Right hindlimb (tissue), 1 donor: ENCODE measurements at places on chromosomes 11 and 22.

GRCh38 chr22:27336151-27337090, 465.1 kb downstream of the MN1 start:
- DNase-seq = no peak

DNA sequence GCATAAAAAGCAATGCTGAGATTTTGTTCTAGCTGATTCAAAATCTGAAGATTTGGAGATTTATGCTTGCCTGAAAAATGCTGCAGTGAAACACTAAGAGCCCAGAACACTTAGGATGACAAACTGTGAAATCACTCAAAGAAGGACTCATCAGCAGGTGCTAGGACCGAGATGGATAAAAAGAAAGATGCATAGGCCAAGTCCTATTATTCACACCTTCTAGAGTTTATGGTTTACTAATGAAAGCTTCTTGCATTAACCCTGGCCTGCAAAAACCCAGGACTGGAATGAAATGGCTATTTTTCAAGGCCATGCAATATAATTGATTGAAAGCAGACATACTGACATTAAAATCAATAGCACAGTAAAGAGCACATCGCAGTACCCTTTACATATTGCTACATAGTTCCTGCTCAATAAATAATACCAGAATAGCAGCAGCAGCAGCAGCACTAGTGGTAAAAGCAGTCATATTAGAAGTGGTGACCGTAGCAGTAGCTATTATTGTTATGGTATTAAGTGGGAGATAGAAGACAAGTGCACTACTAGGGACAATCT, 161.7 kb downstream of the RAB38 start:
- no peak for DNase-seq

DNA sequence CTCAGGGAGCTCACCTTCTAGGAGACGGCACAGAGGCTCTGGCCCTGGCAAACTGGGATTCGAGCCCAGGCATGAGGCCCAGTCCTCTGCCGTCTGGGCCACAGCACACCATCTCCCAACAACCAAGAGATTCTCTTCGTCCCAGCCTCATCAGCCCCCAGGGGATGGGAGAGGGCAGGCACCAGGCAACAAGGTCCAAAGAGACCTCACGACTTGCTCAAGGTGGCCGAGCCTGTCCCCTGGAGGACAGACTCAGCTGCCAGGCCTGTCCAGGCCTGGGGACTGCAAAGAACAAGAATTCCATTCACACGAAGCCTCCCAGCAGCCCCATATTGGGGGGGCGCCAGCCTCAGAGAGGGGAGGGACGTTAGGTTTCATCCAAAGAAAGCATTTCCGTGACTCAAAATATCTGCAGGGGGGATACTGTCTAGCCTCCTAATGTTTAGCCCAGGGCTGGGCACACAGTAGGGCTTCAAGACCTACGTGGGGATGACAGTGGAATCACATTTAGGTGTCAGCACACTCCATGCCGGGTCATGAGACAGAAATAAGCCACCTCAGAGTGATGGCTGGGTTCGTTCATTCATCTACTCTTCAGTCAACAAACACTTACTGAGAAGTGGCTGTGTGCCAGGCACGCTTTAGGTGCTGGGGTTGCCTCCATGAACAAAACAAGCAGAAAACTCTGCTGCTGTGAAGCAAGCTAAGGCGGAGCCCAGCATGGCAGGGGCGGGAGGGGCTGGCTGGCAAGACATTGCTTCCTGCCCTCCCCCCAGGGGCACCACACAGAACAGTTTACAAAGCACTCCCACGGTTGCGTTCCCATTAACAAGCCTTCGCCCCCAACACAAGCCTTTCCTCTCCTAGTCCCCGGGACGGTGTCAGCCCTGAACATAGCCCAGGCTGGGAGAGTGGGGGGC, 1.2 kb downstream of the CARNS1 start:
- DNase-seq = peak; percentile 60

GRCh38 chr22:26323013-26323412, 106.0 kb upstream of the ASPHD2 start:
- DNase-seq = no peak

- DNase-seq = no peak
Measured at GRCh38 chr11:83159902-83160865, 3.3 kb downstream of the PCF11 start.

DNA sequence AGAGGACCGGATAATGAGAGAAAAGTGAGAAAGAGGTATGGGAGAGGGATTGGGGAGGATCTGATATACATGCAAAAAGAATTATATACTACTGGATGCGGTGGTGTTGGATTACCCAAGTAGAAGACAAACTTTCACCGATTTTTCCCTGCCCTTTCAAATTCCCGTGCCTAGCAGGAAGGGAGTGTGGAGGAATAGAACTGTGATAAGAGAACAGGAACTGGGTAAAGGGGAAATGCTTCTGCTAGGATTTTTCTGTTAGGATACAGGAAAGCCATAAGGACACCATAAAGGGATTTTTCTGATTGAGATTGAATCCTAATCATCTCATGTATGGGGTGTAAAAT, 480 bp upstream of the MTMR2 start:
- no peak for DNase-seq

GRCh38 chr11:64037027-64037634, 1.4 kb downstream of the FLRT1 start:
- DNase-seq = no peak

DNA sequence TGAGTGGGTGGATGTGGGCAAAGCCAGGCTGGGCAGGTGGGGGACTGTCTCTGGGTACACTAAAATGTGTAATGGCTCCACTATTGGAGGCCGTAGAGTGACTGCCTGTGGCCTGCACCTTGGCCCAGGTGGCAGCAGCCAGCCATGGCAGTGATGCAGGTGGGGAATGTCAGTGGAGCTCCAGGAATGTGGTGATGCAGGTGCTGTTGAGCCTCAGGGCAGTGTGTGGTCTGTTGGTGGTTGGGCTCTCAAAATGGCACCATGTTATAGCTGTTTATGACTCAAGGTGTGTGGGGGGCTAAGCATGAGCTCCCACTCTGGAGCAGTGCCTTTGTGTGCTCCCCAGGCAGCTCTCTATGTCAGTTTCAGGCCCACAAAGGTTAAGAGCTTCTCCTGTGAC, 40.2 kb upstream of the CCDC90B start:
- DNase-seq = no peak

DNA sequence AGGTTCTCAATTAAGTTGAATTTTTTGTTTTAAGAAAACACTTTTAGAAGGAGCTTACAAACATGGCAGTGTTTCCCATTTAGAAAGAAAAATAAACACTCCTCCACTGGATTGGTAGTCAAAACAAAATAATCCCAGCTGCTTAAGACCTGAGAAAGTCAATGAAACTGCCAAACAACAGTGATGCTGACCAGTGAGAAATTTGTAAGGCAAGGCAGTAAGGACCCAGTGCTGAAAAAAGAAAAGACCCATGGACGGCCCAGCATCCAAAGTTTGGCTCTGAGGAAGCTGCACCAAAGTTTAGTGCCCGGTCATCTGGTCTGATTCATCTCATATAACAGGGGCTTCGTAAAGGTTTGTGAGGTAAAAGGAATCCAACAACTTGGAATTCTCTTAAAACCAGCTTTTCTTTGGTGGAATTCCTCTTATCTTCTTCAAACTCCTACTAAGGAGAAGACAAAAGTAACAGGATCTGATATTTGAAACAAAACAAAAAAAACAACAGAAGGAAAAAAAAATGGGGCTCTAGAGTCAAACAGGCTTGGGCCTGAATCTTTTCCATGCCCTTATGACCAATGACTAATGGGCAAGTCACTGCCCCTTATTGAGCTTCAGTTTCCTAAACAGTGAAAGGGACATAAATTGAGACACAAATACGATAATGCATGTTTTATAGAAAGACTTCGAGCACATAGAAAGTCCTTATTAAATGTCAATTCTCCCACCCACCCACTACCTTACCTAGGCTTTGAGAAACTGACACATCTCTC, 383.0 kb upstream of the NARS2 start:
- DNase-seq = no peak

GRCh38 chr11:73318501-73319011, 10.5 kb downstream of the ARHGEF17 start:
- no peak for DNase-seq

GRCh38 chr11:103920933-103921332, 115.5 kb upstream of the DDI1 start:
- DNase-seq = no peak

DNA sequence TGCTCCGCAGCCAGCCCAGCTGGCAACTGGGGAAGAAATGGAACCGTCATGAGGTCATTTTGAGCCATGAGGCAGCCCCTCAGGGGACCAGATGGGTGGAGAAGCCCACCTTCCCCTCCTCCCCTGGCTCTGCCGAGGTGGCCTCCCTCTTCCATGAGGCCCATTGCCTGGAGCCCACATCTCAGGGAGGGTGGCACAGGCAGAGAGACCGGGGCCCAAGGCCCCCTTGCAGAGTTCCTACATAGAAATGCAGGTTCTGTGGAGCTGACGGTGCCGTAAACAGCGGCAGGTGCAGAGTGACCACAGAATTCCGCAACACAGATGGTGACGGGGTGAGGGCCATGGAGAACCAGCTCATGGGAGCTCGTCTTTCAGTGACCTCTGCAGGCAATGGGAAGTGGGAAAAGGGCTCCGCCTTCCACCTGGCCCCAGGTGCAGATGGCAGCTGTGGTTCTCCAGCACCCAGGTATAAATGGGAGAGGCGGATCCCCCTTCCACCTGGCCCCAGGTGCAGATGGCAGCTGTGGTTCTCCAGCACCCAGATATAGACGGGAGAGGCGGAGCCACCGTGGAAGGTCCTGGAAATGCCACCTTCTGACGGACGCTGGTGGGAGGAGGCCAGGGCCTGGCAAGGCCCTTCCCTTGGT, 765.4 kb downstream of the BRD1 start:
- DNase-seq = no peak

DNA sequence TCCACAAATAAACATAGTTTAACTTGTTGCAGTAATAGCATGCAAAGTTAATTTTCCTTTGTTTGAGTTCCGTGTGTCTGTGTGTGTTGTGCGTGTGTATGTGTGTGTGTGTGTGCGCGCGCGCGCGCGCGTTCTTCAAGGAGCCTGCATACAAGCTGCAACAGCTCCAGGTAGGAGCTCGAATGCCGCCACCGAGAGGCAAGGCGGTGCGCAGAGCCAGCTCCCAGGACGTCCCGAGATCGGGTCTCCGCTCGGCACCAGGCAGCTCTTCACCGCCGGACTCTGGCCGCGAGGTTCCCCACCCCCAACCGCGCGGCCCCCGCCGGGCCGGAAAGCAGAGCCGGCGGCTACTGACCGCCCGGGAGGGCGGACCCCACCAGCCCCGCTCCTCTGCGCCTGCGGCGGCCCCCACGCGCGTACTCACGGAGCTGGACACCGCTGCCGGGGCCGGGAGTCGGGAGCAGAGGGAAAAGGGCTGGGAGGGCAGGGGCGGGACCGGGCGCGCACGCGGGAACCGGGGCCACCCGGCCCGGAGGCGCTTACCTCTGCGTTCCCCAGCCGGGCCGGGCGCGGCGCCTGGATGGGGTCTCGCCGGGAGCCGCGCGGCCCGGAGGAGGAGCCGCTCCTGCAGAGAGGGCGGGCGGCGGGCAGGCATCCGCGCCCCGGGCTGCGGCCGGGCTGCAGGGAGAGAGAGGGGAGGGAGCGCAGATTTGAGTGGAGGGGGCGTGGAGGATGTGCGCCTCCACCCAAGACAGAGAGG, 40.4 kb upstream of the AKIP1 start:
- peak; percentile 93 for DNase-seq

DNA sequence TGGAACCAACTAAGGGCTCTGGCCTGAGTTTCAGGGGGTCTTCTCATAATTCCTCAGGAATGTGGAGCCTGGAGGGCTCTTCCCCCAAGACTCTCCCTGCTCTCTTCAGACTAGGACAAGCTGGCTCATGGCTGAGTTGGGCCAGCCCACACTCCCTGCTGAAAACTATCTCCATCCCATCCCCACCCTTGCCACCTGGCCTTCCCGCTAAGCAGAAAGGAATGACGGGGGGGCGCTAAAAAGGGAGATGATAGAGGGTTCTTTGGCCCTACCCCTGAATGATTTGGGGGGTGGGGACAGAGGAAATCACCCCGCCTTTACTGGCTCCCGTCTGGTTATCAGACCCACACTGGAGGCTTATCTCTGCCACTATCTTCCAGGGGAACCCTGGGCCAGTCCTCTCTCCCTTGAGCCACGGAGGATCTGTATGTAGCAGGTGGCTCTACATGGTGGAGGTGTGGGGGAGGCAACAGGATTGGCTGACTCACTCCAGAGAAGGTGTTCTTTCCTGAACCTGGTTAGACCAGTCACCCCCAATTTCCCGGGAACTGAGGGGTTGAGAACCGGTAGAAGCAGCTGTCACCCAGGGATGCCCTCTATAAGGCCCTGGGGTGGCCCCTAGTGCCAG, 5.7 kb downstream of the SMTN start:
- no peak for DNase-seq

- DNase-seq = no peak
Measured at GRCh38 chr22:44091021-44091721, 67.1 kb downstream of the PARVB start.
